ENCODE measurements at places on chromosomes 3 and 15.

DNA sequence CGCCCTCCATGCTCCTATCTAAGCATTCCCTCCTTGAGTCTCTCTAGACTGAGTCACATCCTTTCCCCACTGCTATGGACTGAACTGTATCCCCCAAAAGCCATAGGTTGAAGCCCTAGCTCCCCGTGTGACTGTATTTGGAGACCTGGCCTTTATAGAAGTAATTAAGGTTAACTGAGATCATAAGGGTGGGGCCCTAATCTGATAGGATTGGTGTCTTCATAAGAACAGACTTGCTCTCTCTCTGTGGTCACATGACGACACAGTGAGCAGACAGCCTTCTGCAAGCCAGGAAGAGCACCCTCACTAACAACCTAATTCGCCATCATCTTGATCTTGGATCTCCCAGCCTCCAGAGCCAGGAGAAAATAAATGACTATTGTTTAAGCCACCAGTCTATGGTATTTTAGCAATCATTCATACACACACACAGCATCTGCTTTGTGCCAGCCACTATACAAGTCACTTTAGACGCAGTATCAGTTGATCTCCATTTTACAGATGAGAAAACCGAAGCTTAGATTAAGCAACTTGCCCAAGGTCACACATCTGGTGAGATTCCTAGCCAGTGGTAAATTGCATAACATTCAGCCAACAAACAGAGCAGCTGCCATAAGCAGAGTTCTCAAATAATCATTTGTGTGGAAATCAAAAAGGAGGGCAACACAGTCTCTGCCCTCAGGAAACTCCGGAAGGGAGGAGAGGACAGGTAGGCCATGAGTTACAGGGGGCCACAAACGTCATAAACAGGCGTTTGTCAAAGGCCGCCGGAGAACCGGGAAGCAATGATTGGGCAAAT is 66.3 kb upstream of the HES1 start:
- DNase-seq: no peak

- no peak for DNase-seq
Observed at GRCh38 chr3:45972534-45973402, 22.9 kb downstream of the FYCO1 start.

GRCh38 chr15:101019366-101019896 is 100.3 kb downstream of the LRRK1 start:
- DNase-seq: no peak

DNA sequence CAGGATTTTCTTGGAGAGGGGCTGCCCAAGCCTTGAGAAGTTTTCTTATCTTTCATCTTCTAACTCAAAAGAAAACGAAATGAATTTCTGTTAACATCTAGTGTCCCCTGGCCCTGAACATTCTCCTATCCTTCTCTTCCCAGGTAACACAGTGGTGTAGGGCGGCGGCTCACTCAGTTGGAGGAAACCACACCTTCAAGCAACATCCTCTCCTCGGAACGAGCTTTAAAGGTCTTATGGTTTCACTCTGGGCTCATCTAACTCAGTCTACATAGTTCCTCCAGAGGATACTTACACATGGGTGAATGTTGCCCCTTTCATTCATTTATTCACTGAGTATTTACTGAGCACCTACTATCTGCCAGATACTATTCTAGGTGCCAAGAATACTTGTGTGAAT is 31.0 kb upstream of the KLHL6 start:
- DNase-seq: no peak

DNA sequence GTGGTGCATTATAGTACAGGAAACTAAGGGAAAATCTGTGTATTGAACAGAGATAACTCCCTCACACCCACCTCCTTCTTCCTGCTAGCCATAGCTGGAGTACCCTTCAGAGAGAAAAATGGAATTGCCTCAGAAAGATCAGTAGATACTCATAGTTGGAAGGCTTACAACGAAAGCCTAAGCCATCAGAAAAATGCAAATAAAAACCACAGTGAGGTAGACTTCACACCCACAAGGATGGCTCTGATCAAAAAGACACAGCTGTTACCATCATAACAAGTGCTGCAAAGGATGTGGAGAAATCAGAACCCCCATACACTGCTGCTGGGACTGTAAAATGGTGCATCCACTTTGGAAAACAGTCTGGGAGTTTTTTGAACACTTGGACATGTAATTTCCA is 7.4 kb upstream of the DLG1 start:
- no peak for DNase-seq

- DNase-seq: no peak
Observed at GRCh38 chr15:40323953-40324937, 753 bp downstream of the INAFM2 start.

GRCh38 chr3:184769382-184770170 is 42.4 kb upstream of the VPS8 start:
- no peak for DNase-seq

- DNase-seq: no peak
Observed at GRCh38 chr3:3860235-3860634, 61.0 kb downstream of the LRRN1 start.

- no peak for DNase-seq
Observed at GRCh38 chr3:77685713-77686112, 645.8 kb downstream of the ROBO2 start.

GRCh38 chr3:50102558-50102957 is 13.8 kb downstream of the RBM5 start:
- no peak for DNase-seq

Measured in DMS 273 treated with DMSO at 0.1 percent for 48 hours (cell line).